ENCODE measurements at places on chromosomes 16 and 17.
A peak's percentile ranks its signal among the peaks of the same experiment; 100 is the strongest.

DNA sequence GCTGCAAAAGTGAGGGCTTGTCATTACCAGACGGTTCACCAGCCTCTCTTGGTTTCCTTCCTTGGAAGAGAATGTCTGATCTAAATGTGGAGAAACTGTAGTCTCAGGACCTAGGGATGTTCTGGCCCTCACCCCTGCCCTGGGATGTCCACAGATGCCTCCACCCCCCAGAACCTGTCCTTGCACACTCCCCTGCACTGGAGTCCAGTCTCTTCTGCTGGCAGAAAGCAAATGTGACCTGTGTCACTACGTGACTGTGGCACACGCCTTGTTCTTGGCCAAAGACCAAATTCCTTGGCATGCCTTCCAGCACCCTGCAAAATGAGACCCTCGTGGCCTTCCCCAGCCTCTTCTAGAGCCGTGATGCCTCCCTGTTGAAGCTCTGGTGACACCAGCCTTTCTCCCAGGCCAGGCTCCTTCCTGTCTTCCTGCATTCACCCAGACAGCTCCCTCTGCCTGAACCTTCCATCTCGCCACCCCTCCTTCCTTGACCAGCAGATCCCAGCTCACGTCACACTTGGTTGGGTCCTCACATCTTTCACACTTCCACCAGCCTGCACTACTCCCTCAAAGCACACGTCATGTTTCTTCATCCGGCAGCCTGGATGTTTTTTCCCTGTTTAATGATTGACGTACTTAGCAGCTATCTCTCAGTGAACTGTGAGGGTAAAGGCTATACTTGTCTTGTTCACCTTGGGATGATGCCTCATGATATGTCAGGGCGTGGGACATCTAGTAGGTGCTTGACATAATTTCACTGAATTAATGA lies 4.3 kb downstream of the ZNF768 start:
- H3K36me3 ChIP-seq = peaks cover 22% of the 10 kb centered on the region
- DNase-seq = no peak
- no peak overlapping the region for H3K4me3 ChIP-seq

GRCh38 chr16:58684001-58684353 lies 593 bp downstream of the SLC38A7 start:
- DNase-seq = no peak
- peaks cover 26% of the 10 kb centered on the region for H3K4me1 ChIP-seq
- H3K27me3 ChIP-seq = no peaks in the 10 kb centered on the region
- H3K27ac ChIP-seq = peak overlapping the region; percentile 47
- H3K4me3 ChIP-seq = peak overlapping the region; percentile 95

- H3K27me3 ChIP-seq = no peaks in the 10 kb centered on the region
- DNase-seq = no peak
- no peaks in the 10 kb centered on the region for H3K4me1 ChIP-seq
Measured at GRCh38 chr17:41073676-41074075, 8.0 kb upstream of the KRTAP2-4 start.

DNA sequence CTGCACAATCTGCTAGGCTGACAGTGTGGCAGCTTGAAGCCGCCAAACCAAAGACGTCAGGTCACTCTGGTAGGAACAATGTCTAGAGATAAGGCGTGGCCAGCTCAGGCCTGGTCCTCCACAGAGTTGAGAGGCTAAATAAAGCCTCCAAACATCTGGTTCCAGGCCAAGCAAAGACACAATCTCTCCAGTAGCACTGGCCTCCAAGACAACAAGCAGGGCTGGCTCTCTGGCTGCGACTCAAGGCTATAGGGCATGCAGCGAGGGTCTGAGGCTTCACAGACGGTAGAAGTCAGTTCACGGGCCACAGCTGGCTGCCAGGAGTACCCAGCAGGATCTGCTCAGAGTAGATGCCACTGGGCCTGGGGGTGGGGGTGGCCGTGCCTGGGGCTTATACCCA lies 75.6 kb downstream of the ABR start:
- H3K27ac ChIP-seq = no peak overlapping the region
- peaks cover 38% of the 10 kb centered on the region for H3K4me1 ChIP-seq
- DNase-seq = no peak
- H3K4me3 ChIP-seq = no peak overlapping the region
- no peaks in the 10 kb centered on the region for H3K27me3 ChIP-seq

DNA sequence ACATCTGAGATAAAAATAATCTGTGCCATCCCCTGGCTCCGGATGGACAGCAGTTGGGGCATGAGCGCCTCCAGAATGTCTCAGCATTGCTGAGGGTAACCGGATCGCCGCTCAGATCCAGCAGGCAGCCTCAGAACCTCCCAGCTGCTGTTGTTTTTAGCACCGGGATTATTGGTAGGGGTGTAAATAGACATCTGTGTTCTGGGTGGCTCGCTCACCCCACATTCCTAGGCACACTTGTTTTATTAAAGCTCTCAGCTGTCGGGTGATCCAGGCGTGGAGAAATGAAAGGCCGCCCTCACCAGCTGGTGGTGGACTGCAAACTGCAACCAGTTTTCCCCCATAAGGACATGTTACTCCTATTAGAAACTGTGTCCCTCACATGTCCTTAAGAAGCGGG lies 32.1 kb downstream of the MYH3 start:
- no peaks in the 10 kb centered on the region for H3K4me1 ChIP-seq
- no peak for DNase-seq
- H3K27ac ChIP-seq = no peak overlapping the region
- H3K4me3 ChIP-seq = no peak overlapping the region
- H3K36me3 ChIP-seq = peaks cover 5% of the 10 kb centered on the region
- no peaks in the 10 kb centered on the region for H3K27me3 ChIP-seq

DNA sequence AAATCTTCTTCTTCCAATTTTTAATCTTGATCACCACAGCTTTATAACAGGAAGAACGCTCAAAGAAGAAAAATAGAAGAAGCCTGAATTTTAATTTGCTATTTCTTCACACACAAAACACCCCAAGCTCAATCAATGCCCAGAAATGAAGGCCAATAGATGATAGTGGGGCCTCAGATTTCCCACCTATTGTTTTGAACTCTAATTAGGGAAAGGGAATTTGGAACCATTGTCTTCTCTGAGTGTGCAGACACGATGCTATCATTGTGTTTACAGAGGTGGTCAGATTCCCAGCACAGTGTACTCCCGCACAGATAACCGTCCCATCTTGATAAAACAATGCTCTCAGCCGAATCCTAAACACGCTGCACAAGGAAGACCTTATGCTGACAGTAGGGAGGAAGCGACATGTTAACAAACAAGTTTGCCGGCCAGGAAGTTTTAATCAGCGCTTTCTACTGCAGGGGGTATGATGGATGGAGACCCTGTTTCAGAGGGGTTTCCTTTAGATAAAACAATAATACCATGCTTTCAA lies 684.7 kb downstream of the MAF start:
- H3K4me3 ChIP-seq = no peak overlapping the region
- DNase-seq = no peak
- H3K4me1 ChIP-seq = no peaks in the 10 kb centered on the region
- no peaks in the 10 kb centered on the region for H3K27me3 ChIP-seq
- H3K36me3 ChIP-seq = no peaks in the 10 kb centered on the region

GRCh38 chr17:20236578-20237227 lies 227.5 kb downstream of the SPECC1 start:
- no peak overlapping the region for H3K27ac ChIP-seq
- DNase-seq = no peak
- peaks cover 19% of the 10 kb centered on the region for H3K36me3 ChIP-seq
- H3K4me3 ChIP-seq = no peak overlapping the region

- H3K4me3 ChIP-seq = no peak overlapping the region
- peaks cover 3% of the 10 kb centered on the region for H3K36me3 ChIP-seq
Measured at GRCh38 chr17:82376042-82376730, 4.6 kb downstream of the UTS2R start.

DNA sequence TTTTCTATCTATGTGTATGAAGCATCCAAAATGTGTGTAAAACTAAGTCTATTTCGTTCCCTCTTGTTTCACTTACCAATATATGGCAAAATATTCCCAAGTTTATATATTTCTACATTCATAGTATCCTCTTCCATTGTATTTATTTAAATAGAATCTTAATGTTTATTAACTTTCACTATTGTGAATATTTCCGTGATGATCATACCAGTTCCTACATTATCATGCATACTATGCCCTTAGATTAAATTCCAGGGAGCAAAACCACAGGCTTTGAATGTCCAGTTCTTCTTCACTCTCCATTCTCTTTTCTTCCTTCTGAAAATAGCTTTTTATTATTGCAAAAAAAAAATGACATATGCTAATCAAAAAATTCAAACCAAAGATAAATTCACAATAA lies 4.0 kb downstream of the MAP2K6 start:
- no peaks in the 10 kb centered on the region for H3K36me3 ChIP-seq
- H3K27me3 ChIP-seq = no peaks in the 10 kb centered on the region
- H3K27ac ChIP-seq = no peak overlapping the region
- DNase-seq = no peak

- H3K27me3 ChIP-seq = peaks cover 33% of the 10 kb centered on the region
- H3K27ac ChIP-seq = no peak overlapping the region
- H3K4me3 ChIP-seq = no peak overlapping the region
- no peaks in the 10 kb centered on the region for H3K36me3 ChIP-seq
- no peak for DNase-seq
Measured at GRCh38 chr17:78313735-78314648, 45.9 kb downstream of the SOCS3 start.

GRCh38 chr17:13931800-13932460 lies 137.4 kb upstream of the COX10 start:
- H3K36me3 ChIP-seq = no peaks in the 10 kb centered on the region
- DNase-seq = no peak
- no peaks in the 10 kb centered on the region for H3K27me3 ChIP-seq

GRCh38 chr17:82228278-82228841 lies 482 bp upstream of the SLC16A3 start:
- peaks cover 36% of the 10 kb centered on the region for H3K4me1 ChIP-seq
- no peak for DNase-seq
- no peak overlapping the region for H3K4me3 ChIP-seq
- peaks cover 3% of the 10 kb centered on the region for H3K36me3 ChIP-seq

DNA sequence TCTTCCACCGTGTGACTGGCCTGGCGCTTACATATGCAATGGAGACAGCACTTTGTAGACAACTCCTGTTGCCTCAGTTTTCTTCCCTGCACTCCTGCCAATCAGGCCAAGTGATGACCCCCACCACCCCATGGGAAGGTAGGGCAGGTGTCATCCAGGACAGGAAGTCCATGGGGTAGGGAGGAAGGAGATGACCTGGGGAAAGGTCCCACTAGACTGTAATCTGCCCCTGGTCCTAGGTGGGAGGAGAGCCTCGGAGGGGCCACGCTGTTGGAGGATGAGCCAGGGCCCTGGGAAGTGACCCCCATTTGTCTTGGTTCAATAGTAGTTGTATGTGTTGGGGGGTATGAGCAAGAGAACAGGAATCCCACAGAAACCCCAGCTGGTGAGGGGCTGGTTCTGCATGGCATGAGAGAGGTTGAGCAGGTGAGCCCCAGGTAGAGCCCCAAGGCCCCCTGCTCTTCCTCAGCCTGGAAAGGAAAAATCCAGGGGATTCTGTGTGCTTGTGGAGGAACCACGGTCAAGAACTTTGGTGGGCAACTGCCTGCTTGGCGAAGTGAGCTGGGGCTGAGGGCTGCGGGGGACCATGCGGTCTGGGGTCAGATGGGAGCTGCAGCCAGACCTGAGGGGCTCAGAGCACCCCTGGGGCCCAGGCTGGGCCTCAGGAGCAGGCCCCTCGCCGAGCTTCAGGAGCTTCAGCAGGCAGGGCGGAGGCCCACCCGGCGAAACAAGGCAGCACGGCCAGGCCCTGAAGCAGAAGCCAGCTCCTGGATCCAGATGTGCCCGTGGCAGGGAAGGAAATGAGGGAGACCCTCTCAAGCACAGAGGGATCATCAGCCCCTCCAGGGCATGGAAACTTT lies 50.7 kb downstream of the NT5M start:
- no peak for DNase-seq
- H3K4me1 ChIP-seq = peaks cover 35% of the 10 kb centered on the region
- no peak overlapping the region for H3K27ac ChIP-seq
- H3K4me3 ChIP-seq = no peak overlapping the region
- H3K36me3 ChIP-seq = no peaks in the 10 kb centered on the region
- H3K27me3 ChIP-seq = no peaks in the 10 kb centered on the region

GRCh38 chr16:2516391-2517240 lies 2.9 kb downstream of the ATP6V0C start:
- no peaks in the 10 kb centered on the region for H3K27me3 ChIP-seq
- DNase-seq = no peak
- H3K36me3 ChIP-seq = peaks cover 45% of the 10 kb centered on the region
- H3K27ac ChIP-seq = no peak overlapping the region
- peaks cover 81% of the 10 kb centered on the region for H3K4me1 ChIP-seq

- H3K27ac ChIP-seq = peak overlapping the region; percentile 90
- H3K4me1 ChIP-seq = peaks cover 91% of the 10 kb centered on the region
- DNase-seq = no peak
- peaks cover 11% of the 10 kb centered on the region for H3K36me3 ChIP-seq
- H3K4me3 ChIP-seq = no peak overlapping the region
Measured at GRCh38 chr17:77392376-77393273, 251.9 kb downstream of the SEC14L1 start.

GRCh38 chr17:81228834-81229665 lies 6.3 kb upstream of the CEP131 start:
- no peak for DNase-seq
- no peaks in the 10 kb centered on the region for H3K27me3 ChIP-seq
- no peaks in the 10 kb centered on the region for H3K4me1 ChIP-seq
- H3K27ac ChIP-seq = no peak overlapping the region

- no peaks in the 10 kb centered on the region for H3K27me3 ChIP-seq
- DNase-seq = no peak
- H3K27ac ChIP-seq = no peak overlapping the region
- no peaks in the 10 kb centered on the region for H3K36me3 ChIP-seq
- H3K4me3 ChIP-seq = no peak overlapping the region
Measured at GRCh38 chr17:56717471-56717870, 116.2 kb downstream of the C17orf67 start.

- H3K27me3 ChIP-seq = no peaks in the 10 kb centered on the region
- H3K4me1 ChIP-seq = no peaks in the 10 kb centered on the region
- H3K36me3 ChIP-seq = no peaks in the 10 kb centered on the region
- H3K4me3 ChIP-seq = no peak overlapping the region
- no peak overlapping the region for H3K27ac ChIP-seq
Measured at GRCh38 chr17:10605221-10605783, 51.8 kb downstream of the MYH3 start.

DNA sequence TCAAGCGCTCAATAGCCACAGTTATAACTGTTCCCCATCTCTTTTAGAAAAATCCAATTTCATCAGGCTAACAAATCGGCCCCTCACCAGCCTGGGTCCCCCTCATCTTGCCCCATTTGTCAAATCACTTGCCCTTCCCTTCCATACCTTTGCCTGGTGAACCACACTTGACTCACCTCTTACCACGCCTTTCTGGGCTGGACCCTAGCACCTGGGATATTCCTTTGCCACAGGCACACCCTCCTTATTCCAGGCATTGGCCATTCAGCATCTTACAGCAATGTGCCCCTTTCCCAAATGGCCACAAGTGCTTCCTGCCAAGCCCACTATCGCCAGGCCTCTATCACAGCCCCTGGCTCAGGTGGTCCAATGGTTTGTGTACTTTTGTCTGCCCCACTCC lies 14.9 kb downstream of the CMTM4 start:
- H3K36me3 ChIP-seq = peaks cover 6% of the 10 kb centered on the region
- DNase-seq = no peak
- H3K27me3 ChIP-seq = no peaks in the 10 kb centered on the region
- peaks cover 7% of the 10 kb centered on the region for H3K4me1 ChIP-seq
- no peak overlapping the region for H3K4me3 ChIP-seq
- H3K27ac ChIP-seq = no peak overlapping the region
